ENCODE measurements at places on chromosomes 11 and 22. TPM values are rescaled to one million over a fixed set of nuclear protein-coding genes. Genes with fewer than 3 reads are reported as not detected.

Gene OR8D4
- total RNA-seq, result not detected

Gene ARHGAP8
- 38.8 TPM for total RNA-seq

Gene EFCAB6
- 0.94 TPM for total RNA-seq

Gene WNT11
- total RNA-seq, result 6.6 TPM

Gene ELMOD1
- total RNA-seq, result not detected

DNA sequence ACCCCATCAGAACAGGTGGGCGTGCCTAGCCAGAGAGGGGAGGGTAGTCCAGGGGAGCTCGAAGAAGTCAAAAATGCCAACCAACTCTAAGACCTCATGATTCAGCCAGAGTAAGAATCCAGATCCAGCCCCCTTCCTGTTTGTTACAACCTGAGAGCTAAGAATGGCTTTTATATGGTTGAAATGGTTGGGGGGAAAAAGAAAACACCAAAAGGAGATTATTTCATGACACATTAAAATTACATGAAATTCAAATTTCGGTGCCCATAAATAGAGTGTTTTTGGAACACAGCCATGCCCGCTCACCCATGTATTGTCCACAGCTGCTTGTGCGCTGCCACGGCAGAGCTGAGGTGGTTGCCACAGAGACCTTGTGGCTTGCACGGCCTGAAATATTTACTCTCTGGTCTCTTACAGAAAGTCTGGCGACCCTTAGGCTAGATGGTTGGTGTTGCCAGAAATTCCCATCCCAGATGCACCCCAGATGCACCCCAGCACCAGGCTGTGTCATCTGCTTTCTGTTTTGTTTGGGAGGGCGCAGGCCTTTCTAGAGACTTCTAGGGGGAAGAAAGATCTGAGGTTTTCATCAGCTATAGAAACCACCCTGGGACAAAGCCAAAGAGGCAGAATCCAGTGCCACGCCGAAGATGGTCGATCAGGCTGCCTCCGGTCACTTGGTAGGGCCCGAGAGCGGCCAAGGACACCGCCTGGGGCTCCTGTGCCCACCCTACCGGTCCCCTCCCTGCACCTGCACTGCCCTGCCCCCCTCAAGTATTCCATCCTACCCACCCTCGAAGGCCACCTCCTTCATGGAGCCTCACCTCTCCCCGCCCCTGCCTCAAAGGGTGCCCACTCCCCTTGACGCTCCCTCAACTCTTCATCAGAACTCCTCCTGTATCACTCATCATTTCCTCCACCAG is 80.2 kb downstream of the DSCAML1 start:
- no peaks in the 10 kb centered on the region for H3K36me3 ChIP-seq
- no peaks in the 10 kb centered on the region for H3K27me3 ChIP-seq
- DNase-seq, result no peak

GRCh38 chr22:45696227-45696626 is 24.6 kb downstream of the ATXN10 start:
- no peak for DNase-seq
- H3K36me3 ChIP-seq, result peaks cover 38% of the 10 kb centered on the region
- no peaks in the 10 kb centered on the region for H3K4me1 ChIP-seq
- no peak overlapping the region for H3K4me3 ChIP-seq
- no peaks in the 10 kb centered on the region for H3K27me3 ChIP-seq

GRCh38 chr11:66962247-66962646 is 4.1 kb upstream of the PC start:
- H3K36me3 ChIP-seq, result no peaks in the 10 kb centered on the region
- H3K27me3 ChIP-seq, result no peaks in the 10 kb centered on the region
- no peak overlapping the region for H3K27ac ChIP-seq
- H3K4me3 ChIP-seq, result no peak overlapping the region

DNA sequence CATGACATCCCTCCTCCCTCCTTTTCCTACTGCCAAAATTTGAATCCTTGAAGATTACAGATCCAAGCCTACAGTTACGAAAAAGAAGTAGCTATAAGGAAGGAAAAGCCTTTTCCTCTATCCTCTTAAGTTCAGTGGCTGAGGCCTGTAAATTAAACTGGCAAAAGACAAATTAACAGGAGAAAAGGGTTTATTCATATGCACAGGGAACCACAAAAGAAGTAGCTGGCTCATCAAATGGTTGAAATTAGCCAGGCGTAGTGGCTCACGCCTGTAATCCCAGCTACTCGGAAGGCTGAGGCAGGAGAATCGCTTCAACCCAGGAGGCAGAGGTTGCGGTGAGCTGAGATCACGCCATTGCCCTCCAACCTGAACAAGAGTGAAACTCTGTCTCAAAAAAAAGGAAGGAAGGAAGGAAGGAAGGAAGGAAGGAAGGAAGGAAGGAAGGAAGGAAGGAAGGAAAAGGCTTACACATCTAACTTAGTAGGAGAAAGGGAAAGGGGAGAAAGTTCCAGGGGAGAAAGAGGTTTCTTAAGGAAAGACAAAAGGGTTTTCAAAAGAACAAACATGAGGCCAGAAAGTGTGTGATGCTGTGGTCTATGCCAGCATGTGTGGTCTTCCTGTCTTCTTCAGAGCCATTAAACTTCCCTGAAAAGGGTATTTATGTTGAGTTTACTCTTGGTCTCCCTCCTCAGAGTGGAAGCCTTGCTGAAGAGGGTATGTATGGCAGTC is 5.1 kb upstream of the SMPD1 start:
- DNase-seq, result no peak
- H3K27me3 ChIP-seq, result no peaks in the 10 kb centered on the region
- no peaks in the 10 kb centered on the region for H3K36me3 ChIP-seq
- H3K4me3 ChIP-seq, result no peak overlapping the region
- peaks cover 3% of the 10 kb centered on the region for H3K4me1 ChIP-seq
- no peak overlapping the region for H3K27ac ChIP-seq

DNA sequence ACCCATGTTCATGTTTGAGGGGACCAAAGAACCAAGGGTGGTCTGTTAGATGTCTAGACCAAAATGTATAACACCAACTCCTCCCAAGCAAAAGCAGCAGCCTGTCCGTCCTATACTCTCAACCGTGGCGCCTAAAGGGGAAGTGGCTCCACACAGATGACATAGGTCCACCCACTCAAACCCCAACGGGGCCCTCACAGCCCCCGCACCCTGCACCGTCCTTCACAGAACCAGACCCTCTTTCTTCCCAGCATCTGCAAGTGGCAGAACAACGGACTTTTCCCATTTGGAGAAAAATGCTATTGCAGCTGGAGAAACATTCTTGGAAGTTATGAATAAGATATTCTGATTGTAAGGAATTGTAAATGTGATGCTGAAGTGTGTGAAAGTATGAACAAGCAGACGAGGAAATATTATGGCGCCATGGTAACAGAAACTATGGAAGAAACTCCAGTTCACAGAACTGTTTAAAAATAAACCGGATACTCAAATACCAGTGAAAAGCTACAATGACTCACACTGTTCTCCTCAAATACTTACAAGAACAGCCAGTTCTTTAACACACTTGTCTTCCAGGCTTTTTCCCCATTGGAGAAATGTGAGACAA is 76.5 kb upstream of the ARFGAP3 start:
- peak; percentile 80 for DNase-seq
- H3K36me3 ChIP-seq, result no peaks in the 10 kb centered on the region
- no peaks in the 10 kb centered on the region for H3K4me1 ChIP-seq
- no peaks in the 10 kb centered on the region for H3K27me3 ChIP-seq
- H3K27ac ChIP-seq, result peak overlapping the region; percentile 72

- no peak overlapping the region for H3K4me3 ChIP-seq
- H3K27me3 ChIP-seq, result no peaks in the 10 kb centered on the region
- H3K36me3 ChIP-seq, result no peaks in the 10 kb centered on the region
- DNase-seq, result no peak
- no peak overlapping the region for H3K27ac ChIP-seq
Measured at GRCh38 chr11:33835143-33835878, 56.6 kb downstream of the LMO2 start.

GRCh38 chr11:29485641-29486040 is 531.2 kb downstream of the KCNA4 start:
- no peaks in the 10 kb centered on the region for H3K36me3 ChIP-seq
- H3K4me1 ChIP-seq, result no peaks in the 10 kb centered on the region
- H3K27ac ChIP-seq, result no peak overlapping the region
- no peak for DNase-seq
- H3K27me3 ChIP-seq, result no peaks in the 10 kb centered on the region

GRCh38 chr11:12673601-12673923 is 659 bp upstream of the TEAD1 start:
- peak overlapping the region; percentile 87 for H3K27ac ChIP-seq
- DNase-seq, result no peak
- peak overlapping the region; percentile 49 for H3K4me3 ChIP-seq
- H3K4me1 ChIP-seq, result no peaks in the 10 kb centered on the region
- no peaks in the 10 kb centered on the region for H3K27me3 ChIP-seq

- DNase-seq, result no peak
- no peak overlapping the region for H3K27ac ChIP-seq
- H3K4me1 ChIP-seq, result peaks cover 5% of the 10 kb centered on the region
- H3K27me3 ChIP-seq, result no peaks in the 10 kb centered on the region
Measured at GRCh38 chr11:58647141-58647699, 24.8 kb downstream of the CNTF start.

DNA sequence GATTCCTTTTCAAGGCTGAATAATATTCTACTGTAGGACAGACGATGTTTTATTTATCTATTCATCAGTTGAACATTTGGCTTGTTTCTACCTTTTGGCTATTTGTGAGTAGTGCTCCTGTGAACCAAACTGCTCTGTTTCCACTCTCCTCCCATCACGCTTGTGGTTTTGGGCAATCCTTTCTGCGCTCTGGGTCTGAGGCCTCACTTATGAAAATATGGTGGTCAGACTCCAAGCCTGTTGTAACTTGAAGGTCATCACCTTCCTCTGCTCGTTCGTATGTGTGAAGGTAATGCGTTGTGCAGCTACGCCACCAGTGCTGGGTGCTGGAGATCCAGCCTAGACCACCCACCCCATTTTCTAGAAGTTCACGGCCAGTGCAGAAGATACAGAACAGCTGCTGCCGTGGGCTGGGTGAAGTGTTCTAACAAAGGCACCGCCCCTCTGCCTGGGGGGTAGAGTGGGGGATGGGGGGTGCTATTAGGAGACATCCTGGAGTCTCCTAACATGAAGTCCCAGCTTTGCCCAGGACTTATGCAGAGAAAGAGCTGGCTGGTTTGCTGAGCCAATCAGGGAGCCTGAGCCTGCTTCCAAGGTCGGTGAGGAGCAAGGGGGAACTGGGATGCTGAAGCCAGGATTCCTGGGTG is 21.0 kb downstream of the PTPN5 start:
- H3K36me3 ChIP-seq, result no peaks in the 10 kb centered on the region
- DNase-seq, result no peak
- no peaks in the 10 kb centered on the region for H3K27me3 ChIP-seq
- H3K4me3 ChIP-seq, result no peak overlapping the region

DNA sequence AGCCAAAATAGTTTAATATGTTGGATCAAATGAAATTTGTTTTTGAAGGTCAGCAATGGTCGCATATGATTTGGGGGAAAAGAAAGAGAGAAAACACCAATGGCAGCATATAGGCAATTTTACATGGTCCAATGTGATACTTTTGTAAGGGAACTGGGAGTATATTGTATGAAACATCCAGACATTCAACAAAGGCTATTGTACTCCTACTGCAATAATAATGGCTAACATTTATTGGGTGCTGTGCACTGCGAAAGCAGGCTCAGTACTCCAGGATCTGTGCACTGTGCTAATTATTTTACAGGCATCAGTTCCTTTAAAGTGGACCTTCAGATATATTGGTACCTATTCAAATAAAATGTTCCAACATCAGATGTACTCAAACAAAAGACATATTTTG is 5.9 kb upstream of the OR10V1 start:
- no peak for DNase-seq
- no peak overlapping the region for H3K4me3 ChIP-seq
- no peaks in the 10 kb centered on the region for H3K27me3 ChIP-seq
- no peaks in the 10 kb centered on the region for H3K36me3 ChIP-seq
- H3K27ac ChIP-seq, result no peak overlapping the region

GRCh38 chr11:21794306-21794705 is 398.6 kb upstream of the ANO5 start:
- no peaks in the 10 kb centered on the region for H3K4me1 ChIP-seq
- no peak for DNase-seq
- no peaks in the 10 kb centered on the region for H3K27me3 ChIP-seq
- H3K4me3 ChIP-seq, result no peak overlapping the region
- H3K36me3 ChIP-seq, result no peaks in the 10 kb centered on the region

DNA sequence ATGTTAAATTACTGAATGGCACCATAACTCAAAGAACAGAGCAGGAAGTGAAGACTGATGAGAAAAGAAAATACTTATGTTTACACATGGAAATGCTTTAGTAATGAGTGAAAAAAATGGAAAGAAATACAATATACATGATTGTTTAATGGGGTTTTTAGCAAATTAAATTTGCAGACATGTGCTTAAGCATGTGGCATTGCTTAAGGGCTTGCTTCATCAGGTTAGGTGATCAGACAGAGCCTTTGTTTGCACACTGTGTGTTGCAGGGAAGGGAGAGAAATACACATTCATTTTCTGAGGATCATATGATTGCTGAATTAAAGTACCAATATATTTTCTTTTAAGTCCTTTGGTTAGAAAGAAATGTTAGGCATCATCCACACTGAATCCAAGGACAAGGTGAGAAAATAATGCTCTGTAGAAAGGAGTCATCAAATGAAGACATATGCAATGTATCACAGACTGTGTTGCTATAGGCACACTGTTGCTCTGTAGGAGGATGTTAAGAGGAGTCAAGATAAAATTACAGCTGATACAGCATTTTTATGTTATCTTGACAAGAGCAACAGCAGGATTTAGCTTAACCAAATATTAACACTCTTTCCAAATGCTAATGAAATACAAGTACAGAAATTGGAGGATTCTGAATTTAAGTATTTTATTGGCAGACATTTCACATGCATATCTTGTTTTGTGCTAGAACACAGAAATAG is 23.4 kb upstream of the ARHGAP20 start:
- no peaks in the 10 kb centered on the region for H3K4me1 ChIP-seq
- no peak overlapping the region for H3K4me3 ChIP-seq
- H3K27ac ChIP-seq, result no peak overlapping the region
- no peaks in the 10 kb centered on the region for H3K27me3 ChIP-seq
- H3K36me3 ChIP-seq, result no peaks in the 10 kb centered on the region
- DNase-seq, result no peak

- no peak for DNase-seq
- H3K36me3 ChIP-seq, result no peaks in the 10 kb centered on the region
- H3K4me1 ChIP-seq, result no peaks in the 10 kb centered on the region
- no peak overlapping the region for H3K27ac ChIP-seq
- H3K4me3 ChIP-seq, result no peak overlapping the region
Measured at GRCh38 chr11:30489076-30489475, 97.1 kb downstream of the MPPED2 start.

DNA sequence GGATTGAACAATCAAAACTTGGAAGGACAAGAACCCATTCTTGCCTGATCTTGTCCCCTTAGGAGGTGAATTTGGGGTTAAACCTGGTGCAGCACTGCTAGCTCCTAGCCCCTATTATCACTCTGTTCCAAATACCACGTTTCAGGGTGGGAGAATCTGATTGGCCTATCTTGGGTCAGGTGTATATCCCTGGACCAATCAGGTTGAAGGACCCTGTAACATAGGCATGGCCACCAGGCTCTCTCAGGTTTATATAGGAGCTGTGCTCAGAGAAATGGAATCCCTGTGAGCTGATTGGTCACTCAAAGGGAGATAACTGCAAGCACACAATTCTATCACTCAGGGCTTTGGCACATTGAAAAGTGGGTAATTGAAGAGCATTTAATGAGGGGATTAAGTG is 26.6 kb upstream of the AMPD3 start:
- no peak overlapping the region for H3K27ac ChIP-seq
- no peak for DNase-seq
- no peaks in the 10 kb centered on the region for H3K36me3 ChIP-seq
- no peaks in the 10 kb centered on the region for H3K4me1 ChIP-seq
- no peaks in the 10 kb centered on the region for H3K27me3 ChIP-seq

GRCh38 chr11:1128311-1129142 is 29.2 kb upstream of the MUC5AC start:
- H3K27me3 ChIP-seq, result no peaks in the 10 kb centered on the region
- no peaks in the 10 kb centered on the region for H3K36me3 ChIP-seq
- H3K27ac ChIP-seq, result no peak overlapping the region
- H3K4me1 ChIP-seq, result no peaks in the 10 kb centered on the region
- no peak for DNase-seq

Data from Peyer's patch (tissue), 4 donors.